ENCODE measurements at places on chromosomes 12 and 14.
A peak's percentile ranks its signal among the peaks of the same experiment; 100 is the strongest.

- DNase-seq = no peak
Observed at GRCh38 chr14:42480255-42480654, 873.6 kb downstream of the LRFN5 start.

DNA sequence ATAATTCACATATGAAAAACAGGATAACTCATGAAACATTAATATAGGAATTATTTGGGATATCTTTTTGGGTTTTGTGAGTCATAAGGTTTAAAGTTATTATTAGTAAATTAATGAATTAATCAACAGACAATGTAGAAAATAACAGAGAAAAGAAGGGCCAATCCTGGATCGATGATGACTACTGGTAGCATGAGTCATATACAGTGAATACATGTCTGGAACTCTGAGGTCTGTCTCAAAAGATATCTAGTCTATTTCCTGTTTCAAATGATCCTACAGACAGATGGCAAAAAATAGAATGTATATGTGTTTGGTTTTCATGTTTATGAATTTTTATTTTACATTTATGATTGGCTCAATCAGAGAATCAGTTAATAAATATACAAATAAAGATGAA is 86.4 kb upstream of the RTL1 start:
- DNase-seq = no peak

DNA sequence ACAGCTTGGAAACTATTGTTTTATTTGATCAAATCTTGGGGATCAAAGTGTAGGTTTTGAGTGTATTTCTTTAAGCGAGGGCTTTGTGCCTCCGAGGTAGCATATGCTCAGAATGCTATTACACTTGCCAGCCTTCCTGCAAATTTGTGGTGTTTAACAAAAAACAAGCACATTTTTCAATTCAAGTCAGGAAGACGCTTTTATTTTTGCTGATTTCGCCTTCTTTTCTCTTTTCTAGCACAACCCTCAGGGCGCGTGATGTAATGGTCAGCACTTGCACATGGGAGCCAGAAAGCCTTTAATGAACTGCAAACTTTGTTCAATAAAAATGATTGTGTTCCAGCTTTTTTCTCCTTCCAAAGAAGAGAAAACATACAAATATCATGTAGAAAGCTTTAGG is 466.5 kb downstream of the PRKD1 start:
- DNase-seq = no peak

DNA sequence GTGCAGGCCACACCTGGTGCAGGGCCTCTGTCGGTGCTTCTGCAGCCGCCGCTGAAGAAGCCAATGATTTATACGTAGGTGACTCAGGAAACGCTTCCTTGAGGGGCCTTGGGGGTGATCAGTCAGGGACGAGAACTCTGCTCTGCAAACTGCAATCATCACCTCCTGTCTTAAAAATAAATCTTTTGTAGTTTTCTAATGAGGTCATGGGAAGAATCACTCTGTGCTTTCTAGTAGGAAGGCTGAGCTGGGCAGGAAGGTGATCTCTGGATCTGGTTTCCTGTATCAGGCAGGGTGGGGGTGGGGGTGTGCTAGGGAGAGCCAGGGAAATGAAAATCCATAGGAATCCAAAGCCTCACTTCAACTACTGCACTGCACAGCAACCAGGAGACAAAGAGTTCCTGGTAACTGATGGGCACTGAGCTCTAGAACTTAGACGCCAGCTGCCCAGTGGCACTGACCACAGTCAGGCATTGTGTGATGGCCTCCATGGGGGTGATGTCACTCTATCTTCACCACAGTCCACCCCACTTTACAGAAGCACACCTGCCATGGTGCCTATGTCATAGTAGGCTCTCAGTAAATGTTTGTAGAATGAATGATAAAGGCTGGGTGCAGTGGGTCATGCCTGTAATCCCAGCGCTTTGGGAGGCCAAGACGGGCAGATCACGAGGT is 292.4 kb upstream of the PWP1 start:
- peak; percentile 20 for DNase-seq

DNA sequence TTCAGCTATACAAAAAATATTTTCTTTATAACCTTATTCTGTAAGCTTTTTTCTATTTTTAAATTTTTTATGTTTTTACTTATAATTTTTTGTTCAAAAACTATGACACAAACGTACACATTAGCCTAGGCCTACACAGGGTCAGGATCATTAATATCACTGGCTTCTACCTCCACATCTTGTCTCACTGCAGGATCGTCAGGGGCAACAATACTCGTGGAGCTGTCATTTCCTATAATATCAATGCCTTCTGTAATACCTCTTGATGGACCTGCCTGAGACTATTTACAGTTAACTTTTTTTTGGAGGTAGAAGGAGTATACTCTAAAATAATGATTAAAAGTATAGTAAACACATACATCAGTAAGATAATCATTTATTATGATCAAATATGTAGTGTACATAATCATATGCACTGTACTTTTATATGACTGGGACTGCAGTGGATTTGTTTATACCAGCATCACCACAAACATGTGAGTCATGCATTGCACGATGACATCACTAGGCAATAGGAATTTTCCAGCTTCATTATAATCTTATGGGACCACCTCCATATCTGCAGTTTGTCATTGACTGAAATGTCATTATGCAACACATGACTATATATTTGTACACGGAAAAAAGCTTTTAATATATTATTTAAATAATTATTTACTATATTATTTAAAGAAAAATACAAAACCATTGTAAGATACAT is 18.5 kb upstream of the PMCH start:
- DNase-seq = no peak

GRCh38 chr12:95623554-95624170 is 72.4 kb upstream of the USP44 start:
- DNase-seq = peak; percentile 4

- no peak for DNase-seq
Observed at GRCh38 chr12:24109381-24110039, 160.0 kb upstream of the SOX5 start.

DNA sequence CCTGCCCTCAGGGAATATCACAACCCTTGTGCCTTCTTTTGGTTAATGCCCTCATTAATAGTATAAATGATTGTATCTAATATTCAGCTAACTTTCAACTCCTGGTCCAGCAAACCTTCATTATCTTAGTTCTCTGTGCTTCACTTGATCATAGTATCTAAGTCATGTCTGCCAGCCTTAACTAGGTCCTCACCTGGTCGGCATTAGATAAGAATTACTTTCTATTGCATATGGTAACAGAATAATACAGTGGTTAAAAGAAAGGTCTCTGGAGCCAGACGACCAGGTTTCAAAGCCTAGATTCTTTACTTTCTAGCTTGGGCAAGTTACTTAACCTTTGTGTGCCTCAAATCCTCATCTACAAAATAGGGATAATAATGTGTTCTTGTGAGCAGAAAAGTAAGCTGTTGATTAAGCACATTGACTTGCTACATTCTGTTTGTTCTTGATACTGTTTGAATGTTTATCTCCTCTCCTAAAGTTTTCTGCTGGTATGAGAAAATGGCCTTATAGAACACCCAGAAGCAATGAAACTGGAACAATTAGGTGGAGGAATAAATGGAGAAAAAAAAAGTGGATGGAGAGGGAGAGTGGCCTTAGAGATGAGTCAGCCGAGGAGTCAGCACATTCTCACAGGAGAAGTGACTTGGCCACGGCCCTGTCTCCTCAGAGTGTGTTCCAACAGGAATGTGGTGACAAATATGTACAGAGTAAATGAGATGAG is 176.1 kb downstream of the SLC25A21 start:
- DNase-seq = no peak

DNA sequence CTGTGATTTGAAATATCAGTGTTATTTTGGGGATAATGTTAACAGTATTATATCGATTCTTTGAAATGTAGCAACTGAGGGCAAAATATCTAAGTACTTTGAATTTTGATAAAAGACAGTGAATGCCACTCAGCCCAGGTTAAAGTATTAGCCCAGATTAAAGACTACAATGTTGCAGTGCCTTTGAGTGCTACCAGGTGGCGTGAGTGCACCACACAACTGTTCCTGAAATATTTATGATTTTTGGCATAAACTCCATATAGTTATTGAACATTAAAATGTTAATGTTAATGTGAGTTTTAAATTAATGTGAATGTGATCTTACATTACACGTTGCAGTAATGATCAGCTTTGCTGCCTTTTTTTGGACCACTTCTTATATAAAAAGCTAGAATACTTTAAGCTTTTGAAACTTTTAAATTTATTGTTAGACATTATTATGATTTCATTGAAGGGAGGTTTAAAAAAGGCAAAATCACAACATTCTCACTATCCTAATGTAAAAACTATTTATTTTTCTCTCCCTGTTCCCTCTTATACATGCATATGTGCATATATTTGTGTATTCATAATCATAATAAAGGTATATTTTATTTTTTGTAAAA is 22.5 kb downstream of the MRPS35 start:
- peak; percentile 15 for DNase-seq

GRCh38 chr12:70581208-70581607 is 56.0 kb downstream of the PTPRB start:
- no peak for DNase-seq

GRCh38 chr12:43579206-43579605 is 27.2 kb upstream of the ADAMTS20 start:
- DNase-seq = no peak

All from CD4-positive, alpha-beta T cell treated with Interleukin-6 at 100 ng/mL for 8 hours (primary cell).